Astrocyte of the spinal cord (primary cell): ENCODE measurements at places on chromosomes 4 and X.

GRCh38 chr4:186104114-186104889, at the start of gene FAM149A:
Gene FAM149A (plus strand): TSS chr4:186104704.
- DNase-seq, result no peak

DNA sequence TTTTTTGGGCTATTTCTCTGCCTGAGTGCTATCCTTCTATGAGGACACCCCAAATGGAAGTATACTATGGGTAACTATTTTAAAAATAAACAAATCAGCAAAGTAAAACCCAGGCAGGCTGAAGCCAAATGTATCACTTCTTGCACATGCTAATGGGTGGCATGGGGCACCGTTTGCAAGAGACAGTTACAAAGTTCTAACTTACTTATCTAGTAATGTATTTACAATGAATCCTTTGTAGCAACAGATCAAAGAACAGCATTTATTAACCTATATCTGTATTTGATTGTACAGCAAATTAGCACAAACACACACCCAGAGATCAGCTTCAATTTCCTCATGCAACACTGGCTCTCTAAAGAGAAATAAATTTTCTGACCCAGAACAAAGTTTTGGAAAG, 225.5 kb downstream of the ZNF674 start:
- DNase-seq, result no peak

GRCh38 chr4:98685225-98686042, 27.0 kb upstream of the TSPAN5 start:
- DNase-seq, result no peak

- no peak for DNase-seq
Measured at GRCh38 chrX:136199365-136199764, 51.8 kb downstream of the MAP7D3 start.

DNA sequence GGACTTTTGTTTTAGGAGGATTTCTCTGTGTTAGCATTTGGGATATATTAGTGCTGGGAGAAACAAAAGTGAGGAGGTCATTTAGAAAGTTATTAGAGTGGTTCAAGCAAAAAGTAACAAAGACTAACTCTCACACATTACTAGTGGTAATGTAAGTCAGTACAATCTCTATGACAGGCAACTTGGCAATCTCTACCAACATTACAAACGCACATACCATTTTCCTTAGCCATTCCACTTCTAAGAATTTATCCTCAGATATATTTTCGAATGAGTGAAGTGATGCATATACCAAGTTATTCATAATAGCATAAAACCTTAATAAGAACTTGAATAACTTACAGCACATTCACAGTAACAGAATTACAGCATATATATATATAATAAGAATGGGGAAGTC, 146.2 kb downstream of the PRSS12 start:
- no peak for DNase-seq

DNA sequence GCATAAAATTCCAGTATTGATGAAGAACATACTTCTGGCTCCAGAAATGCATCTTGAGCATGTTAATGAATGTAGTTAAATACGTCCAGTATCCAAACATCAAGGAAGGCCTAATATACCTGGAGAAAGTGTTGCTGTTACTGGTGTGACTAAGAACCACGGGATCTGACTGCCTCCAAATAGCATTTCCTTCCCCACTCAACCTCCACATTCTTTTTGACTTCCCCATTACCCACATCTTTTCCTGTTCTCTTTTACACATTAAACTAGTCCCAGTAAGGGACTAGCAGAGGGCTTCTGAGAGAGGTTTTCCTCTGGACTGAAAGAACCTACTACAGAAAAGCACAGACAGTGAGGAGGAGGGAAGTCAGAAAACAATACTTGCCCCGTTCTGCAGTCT, 482.8 kb upstream of the HTR2C start:
- DNase-seq, result no peak

GRCh38 chr4:20126906-20127305, 124.8 kb upstream of the SLIT2 start:
- peak; percentile 23 for DNase-seq

- no peak for DNase-seq
Measured at GRCh38 chr4:2299794-2300193, 37.9 kb upstream of the MXD4 start.

- no peak for DNase-seq
Measured at GRCh38 chrX:149825424-149825823, 43.7 kb downstream of the MAGEA9 start.

GRCh38 chrX:131316260-131316659, 27.2 kb upstream of the IGSF1 start:
- DNase-seq, result no peak

- DNase-seq, result no peak
Measured at GRCh38 chr4:141301216-141301615, 80.5 kb downstream of the ZNF330 start.
